Vagina (tissue), 2 donors: ENCODE measurements at places on chromosomes 3 and 15.

DNA sequence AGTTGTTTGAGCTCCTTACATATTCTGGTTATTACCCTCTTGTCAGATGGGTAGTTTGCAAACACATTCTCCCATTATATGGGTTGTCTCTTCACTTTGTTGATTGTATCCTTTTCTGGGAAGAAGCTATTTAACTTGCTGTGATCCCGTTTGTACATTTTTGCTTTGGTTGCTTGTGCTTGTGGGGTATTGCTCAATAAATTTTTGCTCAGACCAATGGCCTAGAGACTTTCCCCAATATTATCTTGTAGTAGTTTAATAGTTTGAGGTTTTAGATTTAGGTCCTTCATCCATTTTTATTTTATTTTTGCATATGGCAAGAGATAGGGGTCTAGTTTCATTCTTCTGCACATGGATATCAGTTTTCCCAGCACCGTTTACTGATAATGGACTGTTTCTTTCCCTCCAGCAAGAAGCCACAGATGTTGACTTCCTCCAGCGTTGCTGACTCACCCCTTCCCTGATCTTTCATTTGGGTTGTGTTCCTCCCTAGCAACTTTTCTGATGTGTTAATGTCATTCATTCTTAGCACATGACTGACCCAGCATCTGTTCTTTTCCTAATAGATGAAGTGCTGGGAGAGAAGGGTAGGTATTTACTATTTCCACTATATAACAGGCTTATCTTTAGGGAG, 166.7 kb upstream of the SGO1 start:
- DNase-seq: no peak

DNA sequence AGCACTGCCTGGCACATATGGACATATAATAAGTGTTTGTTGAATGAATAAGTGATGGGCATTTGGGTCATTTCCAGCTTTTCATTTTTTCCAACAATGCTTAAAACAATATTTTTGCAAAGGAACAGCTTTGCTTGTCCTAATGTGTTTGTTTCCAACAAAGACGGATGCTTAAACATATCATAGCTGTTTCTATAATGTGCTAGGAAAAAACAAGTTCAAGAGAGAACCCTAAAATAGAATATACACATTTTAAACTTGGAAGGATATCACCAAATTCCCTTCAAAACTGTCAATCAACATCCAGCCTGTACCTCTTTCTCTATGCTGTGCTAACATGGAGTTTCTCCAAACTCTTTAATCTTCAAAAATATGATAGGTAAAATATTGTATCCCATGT, 224.5 kb upstream of the WNT5A start:
- DNase-seq: no peak

GRCh38 chr3:177193688-177194268, 3.5 kb downstream of the TBL1XR1 start:
- no peak for DNase-seq

- DNase-seq: no peak
Measured at GRCh38 chr15:85642693-85643066, 152.0 kb downstream of the KLHL25 start.

GRCh38 chr15:50800715-50801114, 35.2 kb upstream of the SPPL2A start:
- no peak for DNase-seq

DNA sequence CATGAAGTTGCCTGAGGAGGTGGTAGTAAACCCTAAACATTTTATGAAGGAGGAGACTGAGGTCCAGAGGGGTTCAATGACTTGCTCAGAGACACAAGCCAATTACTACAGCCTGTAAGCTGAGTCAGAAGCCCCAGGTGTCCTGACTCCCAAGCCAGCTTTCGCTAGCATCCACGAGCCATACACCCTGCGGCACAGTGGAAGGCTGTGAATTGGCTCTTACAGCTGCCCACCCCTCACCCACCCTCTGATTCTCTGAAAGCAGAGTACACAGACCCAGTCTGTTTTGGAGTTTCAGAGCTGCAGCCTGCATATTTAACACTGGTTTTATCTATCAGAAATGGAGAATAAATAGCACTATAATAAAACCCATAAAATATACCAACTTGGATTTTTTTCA, 253.4 kb downstream of the IGSF11 start:
- DNase-seq: no peak

GRCh38 chr3:19250959-19251610, 102.8 kb downstream of the KCNH8 start:
- DNase-seq: no peak

DNA sequence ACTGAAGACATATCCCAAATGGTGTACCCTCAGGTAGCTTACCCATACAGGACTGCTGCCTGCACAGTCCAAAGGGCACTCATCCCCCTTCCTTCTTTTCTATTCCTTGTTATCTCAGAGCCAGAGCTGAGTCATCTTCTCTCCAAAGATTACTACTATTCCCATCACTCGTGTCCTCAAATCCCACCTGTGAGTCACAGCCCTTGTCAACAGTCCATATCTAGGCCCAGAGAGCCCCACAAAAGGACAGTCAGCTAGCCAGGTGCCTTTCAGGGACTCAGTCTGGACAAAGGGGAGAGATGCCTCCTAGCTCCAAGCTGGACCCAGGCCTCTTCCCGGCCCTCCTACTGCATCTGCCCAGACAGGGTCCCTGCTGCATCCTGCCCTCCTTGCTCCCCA, 11.0 kb downstream of the PARP16 start:
- no peak for DNase-seq

- DNase-seq: no peak
Measured at GRCh38 chr3:100710261-100710968, 1.1 kb downstream of the TFG start.

DNA sequence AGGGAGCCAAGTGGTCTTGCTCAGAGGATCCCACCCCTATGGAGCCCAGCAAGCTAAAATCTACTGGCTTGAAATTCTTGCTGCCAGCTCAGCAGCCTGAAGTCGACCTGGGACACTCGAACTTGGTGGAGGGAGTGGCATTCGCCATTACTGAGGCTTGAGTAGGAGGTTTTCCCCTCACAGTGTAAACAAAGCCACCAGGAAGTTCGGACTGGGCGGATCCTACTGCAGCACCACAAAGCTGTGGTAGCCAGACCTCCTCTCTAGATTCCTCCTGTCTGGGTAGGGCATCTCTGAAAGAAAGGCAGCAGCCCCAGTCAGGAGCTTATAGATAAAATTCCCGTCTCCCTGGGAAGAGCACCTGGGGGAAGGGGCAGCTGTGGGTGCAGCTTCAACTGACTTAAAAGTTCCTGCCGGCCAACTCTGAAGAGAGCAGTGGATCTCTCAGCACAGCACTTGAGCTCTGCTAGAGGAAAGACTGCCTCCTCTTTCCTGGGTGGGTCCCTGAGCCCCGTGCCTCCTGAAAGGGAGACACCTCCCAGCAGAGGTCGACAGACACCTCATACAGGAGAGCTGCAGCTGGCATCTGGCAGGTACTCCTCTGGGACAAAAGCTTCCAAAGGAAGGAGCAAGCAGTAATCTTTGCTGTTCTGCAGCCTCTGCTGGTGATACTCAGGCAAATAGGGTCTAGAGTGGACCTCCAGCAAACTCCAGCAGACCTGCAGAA, 576.3 kb upstream of the NECTIN3 start:
- no peak for DNase-seq

GRCh38 chr15:74302821-74303359, 64.6 kb downstream of the CYP11A1 start:
- DNase-seq: no peak

DNA sequence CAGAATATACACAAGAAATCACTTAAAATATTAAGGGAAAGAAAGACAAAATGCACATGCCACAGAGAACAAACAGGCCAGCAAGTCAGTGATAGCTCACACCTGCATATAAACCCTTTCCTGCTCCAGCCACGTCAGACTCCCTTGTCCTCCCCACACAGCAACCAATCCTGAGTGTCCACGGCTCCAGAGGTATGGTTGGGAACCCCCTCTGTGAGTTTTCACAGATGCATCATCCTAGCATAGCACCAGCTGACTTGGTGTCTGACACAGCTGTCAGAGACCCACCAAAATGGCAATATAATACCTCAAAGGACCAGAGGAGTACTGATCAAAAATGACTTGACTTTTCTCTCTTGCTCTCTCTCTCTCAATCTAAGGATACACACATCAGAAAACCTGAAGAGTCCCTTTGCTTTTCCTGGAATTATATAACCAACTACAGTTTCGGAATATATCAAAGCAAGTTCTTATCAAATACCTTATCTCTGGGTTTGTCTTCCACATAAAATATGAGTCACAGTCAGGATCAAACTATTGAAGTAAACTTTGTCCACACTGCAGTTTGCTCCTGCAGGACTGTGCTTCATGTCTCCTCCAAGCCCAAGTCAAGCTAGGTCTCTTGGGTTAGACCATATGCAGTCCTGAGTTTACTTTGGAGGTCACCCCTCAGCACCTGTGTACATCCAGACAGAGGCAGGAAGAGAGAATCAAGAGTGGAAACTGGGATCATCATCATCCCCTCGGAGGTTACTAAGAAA, 187.1 kb upstream of the THBS1 start:
- DNase-seq: no peak

GRCh38 chr3:129534428-129535027, 6.1 kb downstream of the RHO start:
- no peak for DNase-seq

DNA sequence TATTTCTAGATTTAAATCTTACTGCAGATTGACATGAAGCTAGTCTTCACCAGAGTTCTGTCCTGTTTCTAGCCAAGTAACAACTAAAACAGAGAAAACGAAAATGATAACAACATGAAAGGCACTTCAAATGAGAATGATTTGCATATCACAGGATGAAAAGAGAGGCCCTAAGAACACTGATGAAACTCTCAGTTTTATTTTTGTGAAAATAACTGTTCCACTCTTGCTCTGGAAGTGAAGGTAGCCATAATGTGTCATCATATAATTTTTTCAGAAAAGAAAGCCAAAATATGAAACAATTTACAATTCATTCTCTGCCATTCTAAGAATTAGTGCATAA, 274.4 kb downstream of the ADAMTSL3 start:
- DNase-seq: no peak

- no peak for DNase-seq
Measured at GRCh38 chr3:11803977-11804892, 42.5 kb downstream of the TAMM41 start.

GRCh38 chr15:92812271-92812670, 87.9 kb upstream of the CHD2 start:
- DNase-seq: no peak

DNA sequence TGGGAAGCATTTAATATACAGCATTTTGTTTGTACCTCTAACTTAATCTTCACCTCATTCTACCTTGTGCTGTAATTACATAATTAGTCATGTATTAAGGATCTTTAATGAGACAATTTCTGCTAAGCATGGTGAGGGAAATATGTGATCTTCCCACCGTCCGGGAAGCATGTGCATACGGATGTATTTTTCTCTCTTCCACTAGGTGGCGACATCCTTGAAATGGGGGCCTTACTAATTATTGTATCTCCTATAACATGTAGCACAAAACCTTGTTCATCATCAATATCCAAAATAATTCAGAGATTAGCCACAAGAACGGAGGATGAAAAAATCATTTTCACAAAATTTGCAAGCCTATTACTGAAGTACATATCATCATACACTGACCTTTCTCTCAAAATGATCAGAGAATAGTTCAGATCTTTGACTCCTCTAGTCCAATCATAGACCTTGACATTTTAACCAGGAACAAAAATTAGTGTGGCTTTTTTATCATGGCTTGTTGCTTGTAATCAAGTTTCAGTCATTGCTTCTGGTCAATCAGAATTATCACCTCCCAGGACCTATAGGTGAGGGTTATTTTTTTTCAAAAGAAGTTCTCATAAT, 148.9 kb upstream of the GBE1 start:
- no peak for DNase-seq

- no peak for DNase-seq
Measured at GRCh38 chr3:197283045-197283444, 15.4 kb downstream of the DLG1 start.

GRCh38 chr15:101258238-101259144, 6.6 kb upstream of the CHSY1 start:
- no peak for DNase-seq

- DNase-seq: no peak
Measured at GRCh38 chr3:167813169-167814123, 77.9 kb downstream of the SERPINI1 start.

GRCh38 chr3:4029135-4029534, 229.9 kb downstream of the LRRN1 start:
- DNase-seq: no peak

- DNase-seq: no peak
Measured at GRCh38 chr15:92152983-92153382, 240.7 kb upstream of the ST8SIA2 start.

DNA sequence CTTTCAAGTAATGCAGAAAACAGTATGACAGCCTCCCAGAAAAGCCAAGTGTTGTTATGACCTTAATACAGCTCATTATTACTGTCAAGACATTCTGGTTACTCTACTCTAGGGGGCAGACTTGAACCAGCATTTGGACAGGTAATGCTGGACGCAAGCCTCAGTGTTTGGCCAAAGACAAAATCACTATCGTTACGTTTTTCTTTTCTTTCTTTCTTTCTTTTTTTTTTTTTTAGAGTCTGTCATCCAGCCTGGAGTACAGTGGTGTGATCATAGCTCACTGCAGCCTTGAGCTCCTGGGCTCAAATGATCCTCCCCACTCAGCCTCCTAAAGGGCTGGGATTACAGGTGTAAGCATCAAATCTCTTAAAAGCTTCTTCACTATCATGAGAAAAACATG, 29.4 kb upstream of the TMEM45A start:
- DNase-seq: no peak

DNA sequence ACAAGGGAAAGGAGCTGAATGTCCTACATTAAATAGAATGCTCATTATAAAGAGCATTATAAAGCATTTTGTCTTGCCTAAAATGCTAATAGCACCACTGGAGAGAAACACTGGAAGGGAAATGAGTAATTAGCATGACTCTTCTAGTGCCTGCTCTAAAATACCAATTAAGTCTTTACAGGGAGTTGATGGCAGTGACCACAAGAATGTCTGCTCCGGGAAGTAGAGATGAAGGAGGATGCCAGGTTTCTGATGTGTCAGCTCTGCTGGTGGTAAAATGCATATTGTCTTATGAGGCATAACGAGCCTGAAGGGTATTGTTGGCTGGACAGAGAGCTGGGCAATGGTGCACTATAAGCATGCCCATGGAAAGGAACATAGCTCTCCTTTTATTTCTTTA, 49.5 kb downstream of the MYLK start:
- no peak for DNase-seq

DNA sequence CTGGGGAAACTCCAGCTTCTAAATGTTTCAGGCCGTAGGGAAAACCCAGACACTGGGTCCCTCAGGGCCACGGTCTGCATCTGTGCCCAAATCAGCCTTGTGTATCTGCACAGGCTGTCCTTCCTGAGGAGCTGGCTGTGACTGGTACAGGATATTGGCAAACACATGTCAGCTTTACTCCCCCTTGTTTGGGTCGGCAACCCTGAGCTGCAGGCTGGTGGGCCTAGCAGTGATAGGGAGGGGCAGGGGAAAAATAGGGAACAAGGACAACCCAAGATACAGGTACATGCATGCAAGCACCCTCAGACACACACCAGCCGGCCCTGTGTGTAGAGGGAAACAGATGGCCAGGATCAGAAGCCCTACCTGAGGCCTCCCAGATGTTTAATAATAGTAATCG, 28.7 kb upstream of the HCN4 start:
- DNase-seq: no peak

- DNase-seq: no peak
Measured at GRCh38 chr15:60674704-60675395, 195.9 kb upstream of the ICE2 start.
